NCI-H2029 (cell line): ENCODE measurements at places on chromosomes 2 and 18.

DNA sequence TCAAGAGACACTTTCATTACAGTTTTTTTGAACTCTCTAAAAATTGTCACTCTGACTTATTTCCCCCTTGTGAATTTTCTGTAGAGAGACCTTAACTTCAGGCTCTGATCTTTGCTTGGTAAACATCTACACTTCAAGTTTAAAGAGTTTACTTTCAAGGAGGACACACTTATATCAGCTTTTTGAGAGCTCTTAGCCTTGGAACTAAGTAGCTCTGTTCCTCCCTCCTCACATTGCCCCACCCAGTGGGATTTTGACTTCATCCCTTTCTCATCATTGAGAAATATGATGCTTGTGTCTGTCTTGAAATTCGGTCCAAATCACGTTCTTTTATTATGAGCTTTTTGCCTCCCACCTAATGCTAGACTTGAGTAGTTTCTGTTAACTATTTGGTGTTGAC lies 433.4 kb upstream of the MEIS1 start:
- DNase-seq = no peak

- no peak for DNase-seq
These were observed 95.7 kb upstream of the SERTAD2 start for GRCh38 chr2:64749446-64749845.

- DNase-seq = no peak
These were observed 257.4 kb upstream of the SP5 start for GRCh38 chr2:170457742-170458141.

DNA sequence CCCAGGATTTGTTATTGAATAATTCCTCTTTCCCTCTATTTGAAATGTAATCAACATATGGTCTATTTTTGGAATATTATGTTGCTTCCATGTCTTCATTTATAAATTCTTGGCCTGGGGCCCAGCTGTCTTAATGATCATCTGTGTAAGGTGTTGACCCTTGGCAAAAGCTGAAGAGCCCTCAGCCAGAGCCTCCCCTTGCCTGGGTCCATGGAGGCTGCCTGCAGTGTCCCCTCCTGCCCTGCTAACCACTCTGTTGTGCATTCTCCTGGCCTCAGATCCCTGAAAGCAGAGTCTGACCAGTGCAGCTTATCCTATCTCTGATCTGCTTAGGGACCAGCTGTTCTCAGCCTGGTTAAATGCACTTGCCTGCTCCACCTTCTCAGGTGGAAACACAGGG lies 226.1 kb upstream of the APCDD1 start:
- DNase-seq = no peak

DNA sequence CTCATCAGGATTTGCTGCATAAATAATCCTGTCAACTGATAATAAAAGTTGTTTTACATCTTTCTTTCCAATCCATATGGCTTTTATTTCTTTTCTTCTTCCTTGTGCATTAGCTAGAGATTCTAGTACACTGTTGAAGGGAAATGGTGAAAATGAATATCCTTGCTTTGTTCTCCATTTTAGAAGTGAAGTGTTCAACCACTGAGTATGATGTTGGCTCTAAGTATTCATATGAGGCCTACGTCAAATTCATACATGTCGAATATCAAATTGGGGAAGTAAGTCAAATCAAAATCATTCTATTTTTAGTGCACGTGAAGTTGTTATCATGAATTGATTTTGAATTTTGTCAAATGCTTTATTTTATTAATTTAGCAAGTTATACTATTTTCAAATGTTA lies 7.8 kb upstream of the ACKR3 start:
- no peak for DNase-seq

- no peak for DNase-seq
These were observed 324.0 kb downstream of the KCNJ3 start for GRCh38 chr2:155022531-155022930.

DNA sequence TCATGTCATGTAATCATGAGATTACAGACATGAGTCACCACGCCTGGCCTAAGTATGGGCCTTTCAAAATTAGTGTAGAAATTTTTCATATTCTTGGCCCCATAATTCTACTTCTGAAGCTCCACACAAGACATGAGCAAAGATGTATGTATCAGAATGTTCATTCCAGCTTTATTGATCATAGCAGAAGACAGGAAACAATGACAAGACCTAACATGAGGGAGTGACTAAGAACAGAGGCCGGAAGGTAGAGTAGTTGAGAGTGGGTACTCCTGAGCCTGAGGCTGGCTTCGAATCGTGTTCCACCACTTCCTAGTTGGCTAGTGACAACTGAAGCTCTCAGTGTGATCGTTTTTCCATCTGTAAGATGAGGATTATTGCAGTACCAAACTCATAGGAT lies 89.3 kb downstream of the ARMC9 start:
- DNase-seq = no peak

- DNase-seq = no peak
These were observed 88.0 kb downstream of the CDC42EP3 start for GRCh38 chr2:37583402-37583801.

DNA sequence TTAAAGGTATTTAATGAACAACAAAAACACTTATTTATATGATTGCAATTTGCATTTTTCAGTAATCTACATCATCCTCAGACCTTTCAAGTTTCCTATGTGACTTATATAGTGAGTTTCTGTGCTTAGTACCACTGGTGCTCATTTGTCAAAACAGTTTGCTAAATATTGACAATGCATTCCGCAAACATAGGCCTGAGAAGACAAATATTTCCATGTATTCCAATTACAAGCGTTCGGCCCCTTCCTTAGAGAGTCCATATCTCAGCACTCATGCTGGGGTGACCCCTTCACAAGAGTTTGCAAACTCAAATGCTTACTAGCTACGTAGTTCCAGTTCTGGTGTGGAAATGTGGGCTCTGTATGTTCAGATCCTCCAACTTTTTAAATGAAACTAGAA lies 56.1 kb downstream of the SRD5A2 start:
- no peak for DNase-seq

DNA sequence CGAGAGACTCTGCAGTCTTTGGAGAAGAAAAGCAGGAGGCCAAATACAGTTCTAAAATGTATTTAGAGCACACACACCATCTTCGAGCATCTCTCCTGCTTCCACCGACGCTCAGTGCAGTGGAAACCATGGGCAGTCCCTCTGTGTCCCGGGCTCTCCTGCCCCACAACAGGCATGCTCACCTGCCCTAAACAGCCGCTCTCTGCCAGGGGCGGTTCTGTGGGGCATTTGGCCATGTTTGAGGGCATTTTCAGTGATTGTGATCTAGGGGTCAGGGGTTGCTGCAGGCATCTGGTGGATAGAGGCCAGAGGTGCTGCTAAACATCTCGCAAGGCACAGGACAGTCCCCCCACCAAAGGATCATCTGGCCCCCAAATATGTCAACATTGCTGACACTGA lies 55.8 kb downstream of the EMX1 start:
- no peak for DNase-seq

- DNase-seq = no peak
These were observed 107.5 kb downstream of the SPP2 start for GRCh38 chr2:234157817-234158588.

GRCh38 chr18:56323673-56324072 lies 314.7 kb downstream of the TXNL1 start:
- DNase-seq = no peak

DNA sequence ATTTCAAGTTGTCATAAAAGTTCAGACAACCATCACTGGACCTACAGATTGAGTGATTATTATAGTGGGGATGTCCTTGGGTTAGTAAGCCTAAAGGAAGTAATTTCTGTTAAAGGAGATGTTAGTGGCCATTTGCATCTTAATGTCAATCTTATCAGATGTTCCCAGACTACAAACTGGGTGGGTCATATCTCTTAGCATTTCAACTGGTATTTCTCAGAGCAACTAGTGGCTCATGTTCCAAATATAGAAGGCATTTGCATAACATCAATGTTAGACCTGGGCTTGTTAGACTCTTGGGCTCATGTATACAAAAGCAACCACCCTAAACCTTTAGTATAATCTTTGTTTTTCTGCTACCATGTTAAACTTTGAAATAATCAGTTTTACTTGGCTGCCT lies 17.9 kb downstream of the PLEKHA3 start:
- DNase-seq = no peak

DNA sequence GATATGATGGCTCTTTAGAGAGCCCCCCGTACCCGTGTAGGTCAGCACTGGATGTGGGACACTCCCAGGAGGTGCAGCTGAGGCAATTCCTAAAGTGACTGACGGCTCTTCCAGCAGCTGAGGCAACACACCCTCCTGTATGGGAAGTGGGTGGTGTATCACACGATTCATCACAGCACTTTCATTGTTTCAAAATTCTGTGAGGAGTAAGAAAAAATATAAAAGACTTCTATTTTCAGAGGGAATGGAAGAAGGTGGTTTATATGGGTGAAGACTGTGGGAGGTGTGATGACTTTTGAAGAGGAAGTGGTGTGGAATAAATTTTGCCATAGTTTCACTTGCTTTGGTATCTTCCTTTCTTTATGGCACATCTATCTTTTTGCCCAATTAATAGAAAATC lies 22.3 kb downstream of the QPCT start:
- DNase-seq = no peak

DNA sequence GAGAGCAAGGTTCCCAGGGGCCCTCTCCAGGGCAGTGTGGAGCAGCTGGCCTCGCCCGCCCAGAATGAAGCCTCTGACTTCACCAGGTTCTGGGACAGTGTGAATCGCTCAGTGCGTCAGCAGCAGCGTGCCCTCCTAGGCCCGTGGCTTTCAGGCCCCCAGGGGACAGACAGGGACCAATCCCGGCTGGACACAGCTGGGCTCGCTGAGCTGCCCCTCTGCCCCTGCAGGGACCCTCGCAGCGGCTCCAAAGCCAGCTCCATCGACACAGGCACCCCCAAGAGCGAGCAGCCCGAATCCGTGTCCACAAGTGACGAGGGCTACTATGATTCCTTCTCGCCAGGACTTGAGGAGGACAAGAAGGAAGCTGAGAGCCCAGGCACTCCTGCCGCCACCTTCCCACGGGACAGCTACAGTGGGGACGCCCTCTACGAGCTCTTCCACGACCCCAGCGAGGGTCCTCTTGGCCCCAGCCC lies 7.6 kb downstream of the AMER3 start:
- DNase-seq = no peak

DNA sequence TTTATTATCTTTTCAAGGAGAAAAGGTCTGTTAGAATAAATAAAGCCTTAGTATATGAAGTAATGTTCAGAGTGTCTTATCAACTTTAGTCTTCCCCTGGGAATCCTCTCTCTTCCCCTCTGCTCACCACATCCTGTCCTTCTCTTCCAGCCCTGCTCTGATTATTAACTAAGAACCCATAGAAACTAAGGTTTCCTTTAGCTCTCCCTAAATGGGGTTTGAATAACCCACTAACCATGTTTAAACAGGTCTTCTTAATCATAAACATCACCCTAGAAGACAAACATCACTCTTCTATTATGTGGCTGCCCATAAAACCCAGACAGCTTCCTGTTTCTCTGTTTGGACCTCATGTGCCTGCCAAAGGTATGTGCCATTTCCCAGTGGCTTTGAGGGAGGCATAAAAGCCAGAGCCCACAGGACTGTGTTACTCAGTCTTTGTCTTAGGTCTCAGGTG lies 50.1 kb downstream of the SLC14A1 start:
- peak; percentile 18 for DNase-seq

DNA sequence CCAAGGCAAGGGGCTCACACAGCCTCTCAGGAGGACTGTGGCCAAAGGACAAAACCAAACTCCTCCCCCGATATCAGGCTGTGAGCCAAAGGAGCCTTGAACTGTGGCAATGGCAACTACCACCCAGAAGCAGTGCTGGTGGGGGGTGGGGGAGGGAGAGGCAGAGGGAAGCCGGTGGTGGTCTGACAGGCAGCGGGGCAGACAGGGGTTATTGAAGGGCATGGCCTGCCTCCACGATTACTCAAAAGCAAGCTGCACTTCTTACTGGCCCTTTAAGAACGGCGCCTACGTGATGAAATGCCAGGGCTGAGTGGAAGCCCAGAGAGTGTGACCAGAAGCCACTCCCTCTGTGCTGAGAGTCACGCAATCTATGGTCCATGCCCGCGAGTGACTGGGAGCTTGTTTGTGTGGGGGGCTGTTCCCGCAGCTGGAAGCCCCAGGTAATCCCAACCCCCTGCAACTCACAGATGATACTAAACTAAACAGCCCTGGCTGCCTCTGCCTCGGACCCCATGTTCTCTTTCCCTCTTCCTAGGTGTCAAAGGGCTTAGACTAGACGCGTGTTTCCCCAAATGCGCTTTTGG lies 128.2 kb upstream of the CXCR4 start:
- no peak for DNase-seq

- no peak for DNase-seq
These were observed 33.3 kb downstream of the RTTN start for GRCh38 chr18:70172225-70172624.

- peak; percentile 90 for DNase-seq
These were observed 38.1 kb downstream of the ACOXL start for GRCh38 chr2:110770404-110770958.

DNA sequence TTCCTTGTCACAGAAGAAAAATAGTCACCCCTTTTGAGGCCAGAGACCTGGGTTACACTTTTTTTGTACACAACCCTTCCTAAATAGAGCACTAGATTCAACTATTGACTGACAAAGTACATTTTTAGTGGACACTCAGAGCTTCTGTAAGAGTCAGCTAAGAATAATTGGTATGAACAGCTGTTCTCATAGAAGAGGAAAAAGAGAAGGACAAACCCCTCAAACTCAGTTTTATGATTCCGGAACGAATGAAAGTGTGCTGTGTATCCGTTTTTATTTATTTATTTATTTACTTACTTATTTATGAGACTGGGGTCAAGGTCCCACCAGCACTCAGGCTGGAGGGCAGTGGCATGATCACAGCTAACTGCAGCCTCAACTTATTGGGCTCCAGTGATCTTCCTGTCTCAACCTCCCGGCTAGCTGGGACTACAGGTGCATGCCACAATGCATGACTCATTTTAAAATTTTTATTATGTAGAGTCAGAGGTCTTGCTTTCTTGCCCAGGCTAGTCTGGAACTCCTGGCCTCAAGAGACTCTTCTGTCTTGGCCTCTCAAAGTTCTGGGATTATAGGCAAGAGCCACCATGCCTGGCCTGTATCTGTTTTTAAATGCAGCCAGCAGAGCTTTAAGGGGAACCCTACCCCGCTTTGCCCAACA lies 36.0 kb upstream of the FZD5 start:
- no peak for DNase-seq

- DNase-seq = peak; percentile 40
These were observed 15.9 kb downstream of the SCG2 start for GRCh38 chr2:223586261-223586660.

DNA sequence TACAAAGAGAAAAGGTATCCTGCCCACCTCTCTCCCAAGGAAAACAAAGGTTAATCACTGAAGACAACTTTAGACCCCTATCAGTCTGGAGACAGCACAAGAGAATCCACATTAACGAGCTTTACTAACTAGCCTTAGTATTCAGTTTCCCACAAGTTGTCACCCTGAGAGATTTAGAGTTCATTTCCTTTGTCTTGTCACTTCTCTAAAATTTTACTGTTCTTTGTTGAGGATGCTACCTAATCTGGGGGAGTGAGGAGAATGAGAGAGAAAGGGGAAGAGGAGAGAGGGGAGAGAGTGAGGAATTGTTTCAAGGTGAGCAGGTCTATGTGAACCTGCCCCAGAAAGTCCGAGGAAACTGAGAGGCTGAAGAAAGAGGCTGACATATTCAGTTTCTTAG lies 28.4 kb downstream of the C2orf76 start:
- no peak for DNase-seq

- DNase-seq = no peak
These were observed 39.1 kb downstream of the COPS8 start for GRCh38 chr2:237124820-237125219.
